ENCODE measurements at places on chromosomes 6 and 20.

DNA sequence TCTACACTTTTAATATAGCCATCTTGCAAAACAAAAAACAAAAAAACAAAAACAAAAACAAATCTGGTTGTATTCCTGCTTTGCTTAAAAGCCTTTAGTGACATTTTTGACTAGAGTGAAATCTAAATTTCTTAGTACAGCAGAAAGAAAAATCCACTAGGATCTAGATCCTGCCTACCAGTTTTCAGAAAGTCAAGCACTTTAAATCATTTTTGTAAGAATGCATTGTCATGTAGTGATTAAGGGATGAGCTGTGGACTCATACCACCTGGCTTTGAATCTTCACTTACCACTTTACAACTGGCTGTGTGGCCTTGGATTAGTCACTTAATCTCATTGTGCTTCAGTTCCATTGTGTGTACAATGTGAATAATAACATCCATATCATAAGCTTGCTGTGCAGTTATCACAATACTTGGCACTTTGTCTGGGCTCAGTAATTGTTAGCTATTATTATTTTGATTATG, 4.0 kb downstream of the MKKS start:
- DNase-seq: no peak

GRCh38 chr6:1242446-1242845, 69.5 kb upstream of the FOXQ1 start:
- DNase-seq: no peak

- DNase-seq: no peak
These were observed 24.3 kb upstream of the MRPS10 start for GRCh38 chr6:42241915-42242314.

DNA sequence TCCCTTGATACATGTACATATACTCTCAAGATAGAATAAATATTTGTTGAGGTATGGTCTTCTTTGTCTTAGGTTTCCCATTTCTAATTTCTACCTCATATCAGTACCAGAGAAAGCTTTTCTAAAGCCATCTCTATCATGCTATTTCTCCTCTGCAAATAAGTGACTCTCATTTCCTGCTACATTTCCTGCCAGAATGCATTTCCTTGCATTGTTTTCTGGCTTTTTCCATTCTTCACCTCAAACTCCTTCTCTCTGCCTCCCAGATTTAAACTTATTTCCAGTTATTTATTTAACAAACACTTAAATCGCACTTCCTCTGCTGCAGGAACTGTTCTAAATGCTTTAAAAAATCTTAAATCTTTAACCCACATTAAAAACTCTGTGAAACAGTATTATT, 74.4 kb upstream of the STMND1 start:
- DNase-seq: no peak

DNA sequence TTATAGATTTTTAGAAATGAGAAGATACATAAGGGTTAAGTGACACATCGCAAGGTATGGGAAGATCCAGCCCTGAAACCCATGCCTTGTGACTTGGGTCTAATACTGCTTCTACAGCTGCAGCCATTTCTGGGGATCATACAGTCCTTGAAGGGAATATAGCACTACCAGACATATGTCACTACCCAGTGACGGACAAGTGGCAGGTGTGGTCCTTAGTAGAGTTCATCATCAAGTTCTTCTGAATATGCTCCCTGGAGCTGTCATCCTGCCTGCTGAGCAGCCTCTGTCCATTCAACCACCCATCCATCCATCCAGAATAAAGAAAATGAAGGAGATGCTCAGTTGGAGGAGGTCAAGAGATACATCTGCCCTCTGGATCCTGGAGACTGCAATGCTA, 118.6 kb upstream of the ASF1A start:
- DNase-seq: no peak

DNA sequence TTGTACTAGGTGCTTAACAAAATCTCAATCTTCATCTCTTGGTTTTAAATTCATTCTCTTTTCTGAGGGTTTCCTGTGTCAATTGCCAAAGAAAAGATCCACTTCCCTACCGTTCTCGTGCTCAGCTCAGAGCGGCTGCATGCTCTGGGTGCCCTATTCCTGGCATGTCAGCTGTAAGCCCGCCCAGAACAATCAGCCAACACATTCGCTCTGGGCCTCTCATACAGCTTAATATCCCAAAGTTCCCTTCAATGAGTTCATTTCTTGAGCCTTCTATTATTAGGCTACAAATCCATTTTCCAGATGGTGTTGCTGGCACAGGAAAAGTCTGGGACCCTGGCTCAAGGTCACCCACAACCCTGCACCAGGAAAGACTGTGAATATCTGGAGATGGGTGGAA, 24.3 kb upstream of the LRFN2 start:
- no peak for DNase-seq

- no peak for DNase-seq
These were observed 15.0 kb downstream of the MBOAT1 start for GRCh38 chr6:20197251-20197650.

- DNase-seq: no peak
These were observed 48.1 kb downstream of the JPH2 start for GRCh38 chr20:44138867-44139266.

DNA sequence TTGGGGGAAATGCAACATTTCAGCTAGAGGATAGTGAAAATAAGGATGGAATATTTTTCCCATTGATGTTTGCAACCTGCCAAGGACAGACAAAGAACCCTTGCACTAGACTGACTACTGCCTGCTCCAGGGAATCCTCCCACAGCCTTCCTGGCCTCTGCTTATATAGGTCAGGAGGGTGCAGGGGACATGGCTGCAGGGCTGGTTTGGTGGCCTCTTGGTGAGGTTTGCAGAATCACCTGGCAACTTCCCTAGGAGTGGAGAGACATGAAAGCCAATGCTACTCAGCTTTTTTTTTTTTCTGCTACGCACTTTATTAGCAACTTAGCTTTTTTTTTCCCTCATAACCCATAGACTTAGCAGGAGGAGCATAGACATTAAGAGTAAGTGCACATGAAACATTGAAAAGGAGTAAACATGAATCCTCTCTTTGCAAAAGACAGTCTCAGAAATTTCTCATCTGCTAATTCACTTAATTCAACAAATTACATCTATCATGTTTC, 39.8 kb upstream of the CDYL start:
- DNase-seq: no peak

DNA sequence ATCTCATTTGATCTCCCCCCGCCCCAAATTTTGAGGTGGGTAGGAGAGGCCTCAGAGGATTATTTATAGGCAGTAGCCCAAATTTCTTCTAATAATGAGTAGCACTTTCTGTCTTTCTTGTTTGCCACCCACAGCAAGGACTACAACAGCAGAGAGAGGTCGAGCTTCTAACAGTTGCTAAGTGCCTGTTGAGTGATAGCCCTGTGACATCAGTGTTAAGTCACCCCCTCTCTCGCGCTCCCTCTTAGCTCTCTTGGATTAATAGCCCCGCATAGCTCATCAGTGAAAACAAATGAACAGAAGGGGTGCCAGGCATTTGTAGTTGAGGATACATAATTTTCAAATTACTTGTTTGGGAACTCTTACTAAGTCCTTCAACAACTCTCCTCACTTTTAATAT, 3.5 kb downstream of the ANKRD60 start:
- DNase-seq: no peak

DNA sequence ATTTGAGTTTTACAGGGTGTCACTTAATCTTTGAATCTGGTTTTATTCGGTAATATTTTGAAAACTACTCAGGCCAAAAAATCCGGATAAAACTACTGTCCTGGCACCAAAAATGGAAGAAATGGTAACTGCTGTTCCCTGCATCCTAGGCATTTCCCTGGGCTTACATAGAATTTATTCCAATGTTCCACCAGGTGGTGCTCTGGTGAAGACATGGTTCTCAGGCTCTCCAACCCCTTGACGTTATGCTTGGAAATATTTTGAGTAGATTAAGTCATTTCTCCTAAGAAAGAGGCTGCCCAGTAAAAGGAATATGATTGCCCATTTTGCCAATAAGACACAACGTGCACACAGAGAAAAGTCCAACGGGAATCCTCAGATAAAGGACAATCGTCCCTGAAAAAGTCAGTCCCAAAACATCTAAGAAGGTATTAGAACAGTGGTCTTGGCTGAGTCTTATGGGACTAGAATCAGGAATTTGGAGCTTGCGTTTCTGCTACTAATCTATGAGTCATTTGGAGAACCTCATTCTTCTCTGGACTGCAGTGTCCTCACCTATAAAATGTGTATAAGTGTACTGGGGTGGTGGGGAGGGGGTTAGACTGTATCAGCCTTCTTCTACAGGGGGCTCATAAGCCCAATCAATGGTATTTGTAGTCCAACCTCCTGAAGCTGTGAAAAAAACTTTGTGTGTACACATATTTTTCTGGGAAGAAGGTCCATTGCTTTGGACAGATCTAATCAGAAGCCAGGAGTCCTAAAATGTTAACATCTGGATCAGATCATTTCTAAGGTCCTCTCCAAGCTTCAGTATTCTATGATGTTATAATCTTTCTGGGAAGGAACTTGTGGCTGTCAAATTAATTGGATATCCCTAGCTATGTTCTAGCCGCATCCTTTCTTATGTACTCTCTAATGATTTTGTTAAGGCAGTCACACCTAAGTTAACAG, 131.0 kb upstream of the BMP2 start:
- no peak for DNase-seq

GRCh38 chr6:144435602-144436426, 150.7 kb downstream of the UTRN start:
- DNase-seq: no peak

GRCh38 chr6:134424165-134424797, 106.4 kb upstream of the SGK1 start:
- DNase-seq: no peak

GRCh38 chr20:1402149-1402548, 9.3 kb upstream of the FKBP1A start:
- no peak for DNase-seq

- no peak for DNase-seq
These were observed 16.5 kb upstream of the SH3BGRL2 start for GRCh38 chr6:79614326-79615305.

GRCh38 chr20:24721891-24722568, 227.0 kb upstream of the CST7 start:
- no peak for DNase-seq

DNA sequence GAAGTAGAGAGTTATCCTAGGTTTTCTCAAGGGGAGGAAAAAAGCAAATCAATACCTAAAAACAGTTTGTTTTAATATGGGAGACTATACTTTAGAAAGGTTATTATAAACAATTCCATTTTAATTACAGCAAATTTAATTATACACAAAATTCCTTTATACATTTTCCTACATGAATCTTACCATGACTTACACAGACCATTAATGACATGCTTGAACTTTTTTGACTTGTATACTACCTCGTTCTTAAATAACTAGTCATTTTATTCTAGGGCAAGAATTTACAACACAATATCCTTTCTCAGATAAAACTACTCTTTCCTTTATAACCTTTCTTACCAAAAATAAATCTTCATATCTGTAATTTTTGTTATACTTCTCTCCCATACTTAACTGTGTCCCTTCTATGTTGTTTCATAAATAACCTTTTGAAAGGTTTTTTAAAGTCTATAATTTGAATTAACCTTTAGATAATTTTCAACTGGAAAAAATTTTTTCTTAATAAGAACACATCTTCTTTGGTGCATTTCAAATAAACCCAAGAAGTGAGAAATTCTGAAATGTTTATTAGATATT, 729.4 kb downstream of the TENT5A start:
- DNase-seq: no peak

DNA sequence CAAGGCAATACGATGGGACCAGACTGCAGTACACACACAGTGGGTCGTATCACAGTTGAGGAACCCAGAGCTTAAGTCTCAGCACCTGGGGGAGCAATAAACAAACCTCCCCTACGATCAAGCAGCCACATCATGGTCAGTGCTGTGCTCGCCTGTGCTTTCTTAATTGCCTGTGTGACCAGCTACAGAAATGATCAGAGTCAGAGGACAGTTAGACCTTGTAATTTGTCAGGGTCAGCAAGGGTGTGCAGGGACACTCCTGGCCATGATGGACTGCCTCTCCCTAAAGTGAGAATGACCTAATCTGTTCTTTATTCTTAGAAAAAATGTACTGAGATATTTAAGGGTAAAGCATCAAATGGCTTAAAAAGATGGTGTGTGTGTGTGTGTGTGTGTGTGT, 78.4 kb downstream of the OPRM1 start:
- no peak for DNase-seq

DNA sequence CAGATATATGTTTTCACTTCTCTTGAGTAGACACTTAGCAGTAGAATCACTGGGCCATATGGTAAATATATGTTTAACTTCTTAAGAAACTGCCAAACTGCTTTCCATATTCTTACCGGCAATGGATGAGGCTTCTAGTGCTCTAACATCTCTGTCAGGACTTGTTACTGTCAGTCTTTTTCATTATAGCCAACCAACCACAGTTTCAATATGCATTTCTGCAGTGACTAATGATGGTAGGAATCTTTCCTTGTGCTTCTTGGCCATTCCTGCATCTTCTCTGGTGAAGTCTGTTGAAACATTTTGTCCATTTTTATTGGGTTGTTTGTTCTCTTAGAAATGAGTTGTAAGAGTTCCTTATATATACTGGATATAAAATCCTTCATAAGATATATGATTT, 66.0 kb upstream of the SYNDIG1 start:
- DNase-seq: no peak

GRCh38 chr6:14810021-14810420, 435.8 kb upstream of the JARID2 start:
- no peak for DNase-seq

- DNase-seq: no peak
These were observed 3.9 kb downstream of the SLC22A2 start for GRCh38 chr6:160254467-160255312.

GRCh38 chr6:37788259-37788658, 31.3 kb upstream of the ZFAND3 start:
- DNase-seq: no peak

DNA sequence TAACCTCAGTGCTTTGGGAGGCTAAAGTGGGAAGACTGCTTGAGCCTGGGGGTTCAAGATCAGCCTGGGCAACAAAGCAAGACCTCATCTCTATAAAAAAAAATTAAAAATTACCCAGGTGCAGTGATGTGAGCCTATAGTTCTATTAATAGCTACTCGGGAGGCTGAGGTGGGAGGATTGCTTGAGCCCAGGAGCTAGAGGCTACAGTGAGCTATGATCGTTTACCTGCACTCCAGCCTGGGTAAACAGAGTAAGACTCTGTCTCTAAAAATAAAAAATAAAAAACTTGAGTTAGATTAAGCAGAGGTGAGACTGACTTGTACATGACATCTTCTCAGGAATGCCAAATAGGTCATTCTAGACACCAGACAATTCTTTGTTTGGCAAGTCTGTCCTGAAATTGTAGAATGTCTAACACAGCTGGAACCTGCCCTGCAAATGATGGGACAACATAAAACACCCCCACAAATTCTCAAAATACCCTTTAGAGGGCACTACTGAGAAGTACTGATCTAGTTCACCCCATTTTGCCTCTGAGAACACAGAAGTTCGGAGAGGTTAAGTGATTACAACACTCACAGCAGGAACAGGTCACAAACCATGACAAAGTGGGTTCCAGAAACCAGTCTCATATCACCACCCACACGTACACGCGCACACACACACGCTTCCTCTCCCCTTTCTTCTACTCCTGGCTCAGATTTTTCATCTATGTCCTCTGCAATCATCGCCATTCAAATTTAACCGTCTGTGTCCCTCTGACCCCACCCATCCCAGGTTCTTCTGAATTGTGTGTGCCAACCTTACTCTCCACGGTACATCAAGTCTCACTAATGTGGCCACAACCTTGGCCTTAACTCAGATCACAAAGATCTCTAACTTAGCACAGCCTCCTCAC, 38.3 kb downstream of the ARHGAP18 start:
- DNase-seq: peak; percentile 82

- no peak for DNase-seq
These were observed 19.3 kb downstream of the TMEM74B start for GRCh38 chr20:1165521-1165920.
